Stimulated activated naive CD8-positive, alpha-beta T cell treated with anti-CD3 and anti-CD28 coated beads, Interleukin-15, Interleukin-2, amounts not matched to agents 100 U/mL and 50 U/mL, for 24 hours (primary cell): ENCODE measurements at places on chromosomes 2 and 18.

- DNase-seq = no peak
Observed at GRCh38 chr2:240510513-240511210, 47.1 kb downstream of the ANKMY1 start.

GRCh38 chr2:145015561-145015960, 495.6 kb upstream of the ZEB2 start:
- DNase-seq = no peak

- no peak for DNase-seq
Observed at GRCh38 chr18:58633874-58634273, 5.0 kb upstream of the ALPK2 start.

GRCh38 chr2:62570861-62571698, 65.1 kb upstream of the TMEM17 start:
- DNase-seq = peak; percentile 4

- DNase-seq = no peak
Observed at GRCh38 chr2:46344706-46345105, 47.5 kb downstream of the EPAS1 start.

DNA sequence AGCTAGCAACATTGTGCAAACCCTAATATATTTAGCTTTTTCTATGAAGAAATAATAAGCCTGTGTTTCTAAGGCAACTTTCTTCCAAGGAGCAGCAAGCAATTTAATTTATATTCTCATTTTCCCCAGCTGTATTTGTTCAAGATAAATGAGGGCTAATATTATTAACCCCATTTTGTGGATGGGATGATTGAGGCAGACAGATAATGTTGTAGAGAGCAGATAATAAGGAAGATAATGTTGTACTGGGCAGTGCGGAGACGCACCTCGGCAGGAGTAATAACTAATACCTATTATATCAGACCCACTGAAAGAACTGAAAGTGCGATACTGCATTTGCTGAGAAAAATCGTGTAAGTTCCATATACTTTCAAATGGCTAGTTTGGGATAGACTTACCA, 344.1 kb upstream of the FANCL start:
- DNase-seq = no peak

DNA sequence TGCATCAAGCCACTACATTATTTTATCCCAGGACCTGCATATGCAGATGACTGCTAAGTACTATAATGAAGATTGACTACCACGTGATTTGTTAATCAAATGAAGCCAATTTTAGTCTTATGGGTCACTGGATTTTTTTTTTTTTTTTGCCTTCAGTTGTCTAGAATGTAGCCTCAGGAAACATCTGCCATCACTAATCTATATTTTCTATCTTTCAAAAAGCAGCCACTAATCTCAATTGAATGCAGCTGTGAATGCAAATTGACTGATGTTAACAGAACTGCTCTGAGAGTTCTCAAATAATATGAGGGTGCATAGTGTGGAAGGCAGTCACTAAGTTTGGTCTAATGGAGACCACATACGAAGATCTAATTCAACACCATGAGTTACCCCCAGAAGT, 106.3 kb downstream of the ABCA12 start:
- no peak for DNase-seq

DNA sequence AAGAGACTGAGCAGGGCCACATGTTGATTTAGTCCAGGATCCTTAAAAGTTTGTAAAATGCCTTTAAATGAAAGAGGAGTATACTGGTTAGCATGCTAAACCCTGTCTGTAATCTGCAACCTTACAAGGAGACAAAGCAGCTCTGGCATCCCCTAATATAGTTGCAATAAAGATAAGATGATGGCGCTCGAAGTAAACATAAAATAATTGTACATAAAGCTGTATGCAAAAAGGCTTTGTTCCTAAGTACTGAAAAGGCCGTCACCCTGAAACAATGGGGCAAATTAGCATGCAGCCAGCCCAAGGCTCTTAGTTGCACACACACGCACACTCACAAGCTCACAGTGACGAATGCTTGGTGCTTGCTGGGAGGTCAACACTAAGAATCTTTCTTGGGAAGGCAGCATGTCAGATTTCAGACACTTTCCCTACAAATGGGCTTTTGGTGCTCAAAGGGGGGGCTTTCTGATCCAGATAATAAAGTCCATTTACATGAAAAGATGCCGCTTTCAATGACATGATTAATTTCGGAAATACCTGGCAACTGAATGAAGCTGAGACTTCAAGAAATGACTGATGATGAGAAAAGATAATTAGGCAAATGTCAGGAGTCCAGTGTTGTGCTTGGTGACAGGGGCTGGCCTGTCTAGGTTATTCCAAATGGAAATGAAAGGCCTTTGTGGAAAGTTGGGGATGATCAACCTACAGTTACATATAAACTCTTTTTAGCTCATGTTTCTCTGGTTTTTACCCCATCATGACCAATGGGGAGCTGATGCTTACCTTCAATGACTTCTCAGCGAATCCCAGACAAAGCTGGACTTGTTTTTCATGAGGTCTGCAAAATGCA, 370.3 kb downstream of the MEIS1 start:
- DNase-seq = no peak

DNA sequence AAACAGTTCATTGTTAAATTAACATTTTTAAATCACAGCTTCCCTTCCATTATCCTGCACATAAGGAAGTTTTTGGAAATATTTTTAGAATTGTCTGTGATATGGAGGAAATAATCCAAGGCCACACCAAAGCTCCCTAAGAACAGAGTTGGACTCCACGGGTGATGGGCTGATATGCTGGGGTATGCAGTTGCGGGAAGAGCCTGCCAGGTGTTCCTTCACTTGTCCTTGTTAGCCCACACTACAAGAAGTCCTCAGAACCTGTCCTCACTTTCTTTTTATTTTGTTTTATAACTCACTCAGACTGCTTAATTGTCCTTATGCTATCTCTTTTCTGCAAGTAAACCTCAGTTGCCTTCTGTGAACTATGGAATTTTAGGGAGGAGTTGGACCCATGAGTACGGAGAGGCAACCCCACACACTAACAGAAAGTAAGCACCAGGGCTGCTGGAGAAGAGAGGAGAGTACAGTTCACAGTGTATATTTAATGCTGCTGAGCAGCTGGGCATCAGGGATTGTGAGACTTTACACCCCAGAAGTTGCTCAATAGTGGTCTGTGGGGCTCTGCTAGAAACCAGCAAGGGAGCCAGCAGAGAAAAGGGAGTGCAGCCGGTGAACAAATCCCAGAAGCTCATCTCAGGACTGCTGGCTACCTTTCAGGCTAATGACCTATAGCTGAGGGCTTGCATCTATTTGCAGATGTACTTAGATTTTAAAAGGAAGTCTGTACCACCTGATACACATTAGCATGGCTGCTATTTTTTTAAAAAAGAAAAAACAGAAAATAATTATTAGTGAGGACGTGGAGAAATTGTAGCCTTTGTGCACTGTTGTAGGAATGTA, 280.1 kb upstream of the STON1 start:
- no peak for DNase-seq

GRCh38 chr2:167450364-167450763, 562.1 kb downstream of the XIRP2 start:
- DNase-seq = no peak

DNA sequence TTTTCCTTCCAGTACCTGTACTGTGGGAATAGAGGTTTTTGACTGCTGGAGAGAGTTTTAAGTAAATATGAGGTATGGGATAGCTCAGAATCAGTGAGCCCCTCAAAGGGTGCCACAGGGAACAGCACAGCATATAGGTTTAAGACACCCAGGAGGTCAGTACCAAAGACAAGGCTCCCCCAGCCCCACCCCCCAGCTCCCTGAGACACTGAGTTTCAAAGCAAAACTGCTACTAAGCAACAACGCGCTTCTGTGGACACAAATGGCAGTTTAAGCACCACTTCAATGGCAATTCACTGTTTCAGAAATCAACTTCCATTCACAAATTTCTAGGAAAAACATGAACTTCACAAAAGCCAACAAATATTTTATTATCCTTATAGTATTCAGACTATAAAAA, 15.2 kb downstream of the E2F6 start:
- no peak for DNase-seq

DNA sequence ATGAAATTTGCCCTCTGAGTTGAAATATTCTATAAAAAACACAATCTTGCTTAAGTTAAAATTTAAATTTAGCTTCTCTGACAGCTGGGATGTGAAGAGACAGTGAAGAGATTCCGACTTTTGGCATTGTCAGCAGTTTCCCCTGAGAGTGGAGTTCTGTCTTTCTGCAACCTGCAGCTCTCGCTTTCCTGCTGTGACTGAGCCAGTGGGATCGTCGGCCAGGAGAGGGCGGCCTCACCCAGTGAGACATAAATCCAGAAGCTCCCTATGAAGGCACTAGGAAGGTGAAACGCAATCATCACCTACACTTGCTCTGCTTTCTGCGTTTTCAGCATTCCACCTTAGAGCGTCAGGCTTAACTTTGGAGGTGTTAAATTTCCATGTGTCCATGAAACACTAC, 75.4 kb upstream of the HNMT start:
- peak; percentile 4 for DNase-seq

- no peak for DNase-seq
Observed at GRCh38 chr2:63663013-63663864, 74.5 kb downstream of the MDH1 start.

- no peak for DNase-seq
Observed at GRCh38 chr2:209463226-209463625, 39.4 kb downstream of the MAP2 start.

- peak; percentile 13 for DNase-seq
Observed at GRCh38 chr2:95379371-95379831, 23.1 kb upstream of the FAHD2A start.

DNA sequence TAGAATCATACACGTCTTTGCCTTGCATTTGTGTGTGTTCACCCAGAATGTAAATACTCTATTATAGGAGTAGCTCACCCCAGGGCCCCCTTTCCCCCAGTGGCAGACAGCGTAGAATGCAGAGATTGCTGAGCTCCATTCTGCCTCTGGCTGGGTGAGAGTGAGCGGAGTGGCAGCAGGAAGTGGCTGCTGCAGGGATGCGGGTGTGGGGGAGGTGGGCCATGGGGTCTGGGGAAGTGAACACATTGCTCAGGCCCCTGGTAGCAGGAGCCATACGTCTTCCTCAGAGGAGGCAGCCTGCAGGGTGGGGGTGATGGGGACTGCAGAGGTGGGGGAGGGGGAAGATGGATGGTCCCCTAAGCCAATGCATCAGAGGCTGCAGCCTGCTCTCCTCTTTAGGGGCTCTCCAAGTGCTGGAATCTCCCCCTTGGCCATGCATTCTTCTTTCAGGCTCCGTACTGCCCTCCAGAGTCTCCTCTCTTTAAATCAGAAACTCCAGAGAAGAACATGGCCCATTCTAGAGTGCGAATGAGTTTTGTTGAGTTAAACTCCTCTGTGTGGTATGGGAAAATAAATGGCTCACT, 72.2 kb downstream of the CELF4 start:
- DNase-seq = no peak

DNA sequence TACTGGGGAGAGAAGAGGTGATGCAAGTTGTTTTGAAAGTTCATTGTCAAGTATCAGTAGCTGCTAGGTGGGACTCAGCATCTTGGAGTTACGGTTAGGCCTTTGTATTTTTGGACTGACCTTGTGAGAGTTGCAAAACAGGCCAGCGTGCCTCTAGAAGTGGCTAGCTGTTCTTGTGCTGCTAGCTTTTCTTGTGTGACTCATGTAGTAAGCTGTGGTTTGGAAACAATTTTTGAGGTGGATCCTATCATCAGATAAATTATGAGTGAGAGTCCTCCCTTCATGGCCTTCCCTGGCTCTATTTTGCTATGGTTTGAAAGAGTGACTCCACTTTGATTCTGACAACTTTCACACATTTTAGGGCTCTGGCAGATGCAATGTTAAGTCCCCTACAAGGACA, 409.2 kb upstream of the HS6ST1 start:
- no peak for DNase-seq

DNA sequence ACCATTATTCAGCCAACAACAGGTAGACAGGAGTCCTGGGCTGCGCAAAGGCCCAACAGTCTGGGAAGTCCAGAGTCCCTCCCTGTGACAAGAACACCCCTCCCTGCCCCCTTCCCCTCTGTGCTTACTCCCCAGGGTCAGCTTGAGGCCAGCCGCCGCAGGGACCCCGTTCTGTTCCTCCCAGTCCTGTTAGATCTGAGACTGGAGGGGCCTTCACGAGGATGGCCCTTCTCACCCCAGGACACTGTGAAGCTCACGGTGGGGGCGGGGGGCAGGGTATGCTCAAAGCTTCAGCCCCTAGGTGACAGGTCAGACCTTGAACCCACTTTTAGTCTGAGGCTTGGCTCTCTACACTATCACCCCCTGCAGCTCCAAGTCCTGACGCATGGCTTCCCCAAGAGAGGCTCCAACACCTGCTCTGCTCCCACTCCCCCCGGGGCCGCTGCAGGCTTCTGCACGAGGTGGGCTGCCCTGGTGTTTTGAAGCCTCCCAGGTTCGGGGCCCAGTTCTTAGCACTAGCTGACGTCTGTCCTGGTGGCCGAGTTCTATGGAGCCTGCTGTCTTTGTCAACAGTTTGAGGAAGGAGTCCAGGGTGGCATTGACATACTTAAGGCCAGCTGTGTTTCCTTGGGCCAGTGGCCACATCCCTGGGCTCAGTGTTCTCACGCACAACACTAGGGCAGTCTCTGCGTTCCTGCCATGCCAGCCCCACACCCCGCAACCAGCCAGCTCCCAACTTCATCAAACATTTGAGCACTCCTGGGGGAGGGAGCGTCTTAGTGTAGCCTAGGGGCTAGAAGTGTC, 37.2 kb upstream of the HPCAL1 start:
- DNase-seq = no peak

GRCh38 chr18:45688833-45689232, 35.1 kb upstream of the SLC14A1 start:
- DNase-seq = peak; percentile 77

- DNase-seq = no peak
Observed at GRCh38 chr18:9825571-9826073, 60.2 kb upstream of the TXNDC2 start.

DNA sequence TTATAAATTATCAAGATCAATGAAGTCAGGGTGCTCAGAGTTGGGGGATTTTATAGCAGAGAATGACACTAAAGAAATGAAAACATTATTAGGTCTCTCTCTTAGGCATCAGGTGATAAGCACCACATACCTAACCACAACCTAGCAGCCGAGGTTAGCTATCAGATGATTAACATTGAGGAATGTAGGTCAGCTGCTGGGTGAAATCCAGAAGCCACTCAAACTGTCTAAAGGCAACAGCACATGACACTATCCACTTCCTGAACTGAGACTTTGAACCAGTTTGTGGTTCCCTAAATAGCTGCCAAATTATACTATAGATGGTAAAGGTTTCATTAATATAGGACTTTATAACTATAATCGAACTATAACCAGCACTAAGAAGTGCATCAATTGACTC, 4.7 kb downstream of the EPG5 start:
- no peak for DNase-seq

GRCh38 chr2:225381609-225382008, 17.9 kb upstream of the NYAP2 start:
- DNase-seq = no peak

DNA sequence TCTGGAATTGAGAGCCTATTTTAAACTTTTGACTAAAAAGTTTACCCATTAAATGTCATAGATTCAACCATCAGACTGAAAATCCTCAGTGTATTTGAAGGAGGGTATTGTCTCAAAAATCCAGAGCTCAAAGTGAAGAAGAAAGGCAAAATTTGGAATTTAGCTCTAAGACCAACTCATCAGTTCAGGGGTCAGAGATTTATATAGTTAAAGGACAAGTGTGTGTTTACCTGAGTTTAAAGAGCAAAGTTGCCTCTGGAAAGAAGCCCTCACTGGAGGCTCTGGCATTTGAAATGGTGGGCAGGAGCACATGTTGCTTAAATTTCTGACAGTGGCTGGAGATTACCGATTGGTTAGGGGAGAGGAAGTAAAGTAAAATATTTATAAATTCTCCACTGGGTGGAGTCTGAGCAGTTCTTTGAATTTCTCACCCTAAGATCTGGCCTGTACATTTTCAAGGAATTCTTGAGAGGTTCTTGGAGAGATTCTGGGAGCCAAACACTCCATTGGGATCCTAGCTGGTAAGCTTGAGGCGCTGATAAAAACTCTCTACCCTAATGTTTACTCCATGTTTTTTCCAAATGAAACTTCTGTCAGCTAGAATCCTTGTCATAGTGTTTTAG, at the start of gene KYNU:
TSS of gene KYNU (plus strand) at position 449 of the 623 bp plus-strand sequence. CDS start 7,704 bp downstream, outside the sequence.
- DNase-seq = no peak
